ENCODE measurements at places on chromosomes 1 and 21.

DNA sequence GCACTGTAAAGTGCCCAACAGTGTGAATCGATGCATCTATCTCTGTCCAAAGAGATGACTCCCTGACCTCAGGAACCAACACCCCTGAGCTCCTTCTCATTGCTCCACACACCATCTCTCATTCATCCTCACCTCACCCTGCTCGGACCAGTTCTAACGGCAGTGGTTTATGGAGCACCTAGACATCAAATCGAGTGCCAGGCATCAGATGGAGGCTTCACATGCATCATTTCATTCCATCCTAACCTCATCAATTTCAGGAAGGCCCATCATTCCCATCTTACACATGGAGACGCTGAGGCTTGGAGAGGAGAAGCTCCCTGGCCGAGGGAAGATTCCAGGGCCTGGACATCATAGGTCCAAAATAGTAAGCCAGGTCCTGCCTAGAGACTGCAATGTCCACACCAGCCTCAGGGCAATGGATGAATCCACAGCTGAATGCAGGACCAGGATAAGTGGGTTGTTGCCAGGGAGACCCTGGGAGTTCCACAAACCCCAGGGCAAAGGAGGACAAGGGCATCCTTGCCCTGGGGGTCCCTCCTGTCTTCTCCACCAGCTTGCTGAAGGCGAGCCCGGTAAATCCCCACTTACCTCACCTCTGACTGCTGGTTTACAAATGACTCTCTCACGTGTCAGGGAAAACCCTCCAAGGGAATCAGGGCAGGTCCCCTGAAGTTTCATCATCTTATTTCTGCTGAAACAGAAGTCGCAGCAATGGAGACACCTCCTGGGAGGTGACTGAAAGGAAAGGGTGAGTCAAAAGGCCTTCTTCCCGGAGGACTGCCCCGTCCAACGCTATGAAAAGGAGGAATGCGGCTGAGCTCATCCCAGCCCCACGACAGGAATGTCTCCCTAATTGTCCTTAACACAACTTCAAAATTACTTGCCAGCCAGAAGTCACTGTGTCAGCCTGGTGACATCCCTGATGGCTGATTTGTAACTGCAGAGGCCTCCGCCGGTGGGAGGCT lies 9.0 kb upstream of the IFFO2 start:
- ATAC-seq: peak; percentile 60

DNA sequence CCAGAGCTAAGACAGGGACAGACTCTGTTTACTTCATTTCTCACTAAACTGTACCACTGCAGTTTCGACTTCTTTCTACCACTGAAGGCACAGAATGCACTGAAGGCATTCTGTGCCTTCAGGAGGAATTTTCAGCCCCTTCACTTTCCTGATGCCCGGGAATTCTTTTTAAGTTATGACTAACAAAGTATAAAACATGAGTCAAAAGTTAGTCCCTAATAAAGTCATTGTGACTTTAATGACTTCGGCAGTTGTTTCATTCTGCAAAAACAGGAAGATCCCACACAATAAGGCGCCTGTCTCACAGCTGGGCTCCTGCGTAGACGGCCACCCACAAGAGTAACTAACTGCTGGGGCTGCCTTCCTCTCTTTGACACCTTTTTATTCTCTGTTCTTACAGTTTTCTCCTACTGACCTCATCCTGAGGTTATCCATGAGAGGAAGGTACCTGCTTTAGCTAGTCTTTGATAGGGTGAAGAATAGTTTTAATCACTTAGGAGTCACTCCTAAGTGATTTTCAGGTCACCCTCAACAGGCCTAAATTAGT lies 183.9 kb upstream of the SGIP1 start:
- ATAC-seq: no peak

DNA sequence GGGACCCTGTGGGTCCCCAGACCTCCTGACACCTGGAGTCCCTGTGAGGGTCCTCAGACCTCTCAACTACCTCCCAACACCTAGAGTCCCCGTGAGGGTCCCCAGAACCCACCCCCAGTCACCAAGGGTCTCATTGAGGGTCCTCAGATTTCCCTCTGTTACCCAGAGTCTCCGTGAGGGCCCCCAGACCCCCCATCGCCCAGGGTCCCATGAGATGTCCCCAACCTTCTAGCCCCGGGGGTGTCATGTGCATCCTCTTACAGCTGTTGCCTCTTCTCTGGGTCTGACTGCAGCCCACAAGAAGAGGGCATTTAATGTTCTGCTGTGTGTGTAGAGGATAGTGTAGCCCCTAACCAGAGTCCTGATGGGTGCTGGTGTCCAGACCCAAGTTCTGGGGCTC lies 2.0 kb upstream of the GJC2 start:
- no peak for ATAC-seq

GRCh38 chr1:241637604-241638003 lies 2.6 kb downstream of the CHML start:
- no peak for ATAC-seq

DNA sequence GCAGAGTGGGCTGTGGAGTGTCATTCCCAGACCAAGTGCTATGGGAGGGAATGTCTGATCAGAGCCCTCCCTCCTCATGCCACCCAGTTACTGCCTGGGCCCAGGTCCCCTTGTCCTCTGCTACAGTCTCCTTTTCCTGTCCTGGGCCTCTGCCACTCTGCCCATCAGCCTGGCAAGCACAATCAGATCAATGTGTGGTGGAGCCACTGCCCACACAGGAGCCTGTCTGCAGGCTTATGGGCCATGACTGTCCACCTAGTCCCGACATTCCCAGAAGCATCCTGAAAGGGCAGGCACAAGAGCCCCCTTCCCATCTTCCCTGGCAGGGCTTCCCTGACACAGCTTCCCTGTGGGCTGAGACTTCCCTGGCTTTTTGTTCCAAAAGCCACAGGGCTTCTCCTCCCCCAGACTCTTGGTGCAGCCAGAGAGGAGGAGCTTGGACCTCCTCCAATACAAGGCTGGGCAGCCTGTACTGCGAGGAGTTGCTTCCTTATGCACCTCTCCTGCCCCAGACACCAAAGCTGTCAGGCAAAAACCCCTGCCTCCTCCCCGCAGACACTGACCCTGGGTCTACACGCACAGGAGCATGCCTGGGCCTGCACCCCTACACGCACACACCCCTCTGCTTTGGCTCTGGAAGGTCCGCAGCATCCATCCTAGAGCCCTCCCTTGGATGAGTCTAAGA lies 29.2 kb upstream of the CNTN2 start:
- ATAC-seq: peak; percentile 49

- ATAC-seq: no peak
Observed at GRCh38 chr1:32818804-32819541, 1.5 kb downstream of the S100PBP start.

DNA sequence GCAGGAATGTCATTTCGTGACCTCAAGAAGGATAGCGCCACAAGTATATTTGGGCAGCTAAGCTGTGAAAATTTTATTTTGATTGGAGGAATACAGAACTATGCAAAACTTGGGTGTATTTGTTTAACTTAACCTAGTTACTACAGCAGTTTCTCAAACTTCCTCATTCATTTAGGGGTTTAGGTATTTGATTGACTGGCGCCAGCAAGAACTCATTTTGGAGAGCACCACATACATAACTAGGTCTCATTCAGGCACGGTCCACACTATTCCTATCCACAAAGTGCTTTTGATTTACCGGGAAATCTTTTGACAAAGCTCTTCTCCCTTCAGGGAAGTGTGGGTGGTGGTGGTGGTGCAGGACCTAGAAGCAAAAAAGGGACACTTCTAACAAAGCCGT lies 155.1 kb upstream of the NRIP1 start:
- ATAC-seq: no peak

DNA sequence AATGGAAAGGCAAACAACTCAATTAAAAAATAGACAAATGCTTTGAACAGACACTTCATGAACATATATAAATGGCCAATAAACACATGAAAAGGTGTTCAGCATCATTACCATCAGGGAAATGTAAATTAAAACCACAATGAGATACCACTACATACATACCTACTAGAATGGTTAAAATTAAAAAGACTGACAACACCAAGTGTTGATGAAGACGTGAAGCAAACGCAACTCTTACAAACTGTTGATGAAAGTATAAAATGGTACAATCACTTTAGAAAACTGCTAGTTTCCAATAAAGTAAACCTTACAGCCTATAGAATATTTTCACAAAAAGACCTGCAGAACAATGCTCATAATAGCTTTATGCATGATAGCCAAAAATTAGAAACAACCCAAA lies 10.1 kb downstream of the EIF2B3 start:
- ATAC-seq: no peak

DNA sequence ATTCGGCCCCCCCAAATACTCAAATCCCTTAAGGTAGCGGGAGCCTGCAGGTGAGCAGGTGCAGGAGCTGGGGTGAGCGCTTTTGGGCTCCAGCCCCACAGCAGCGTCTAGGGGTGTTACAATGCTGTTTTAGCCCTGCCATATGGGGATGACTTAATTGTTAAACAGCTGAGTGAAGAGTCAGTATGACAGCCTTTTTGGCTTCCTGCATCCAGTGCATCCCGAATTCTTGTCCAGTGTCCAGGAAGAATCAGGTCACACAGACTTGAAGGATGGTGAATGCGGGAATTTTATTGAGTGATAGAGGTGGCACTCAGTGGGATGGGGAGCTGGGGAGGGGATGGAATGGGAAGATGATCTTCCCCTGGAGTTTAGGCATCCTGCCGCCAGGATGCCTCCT lies 30.4 kb upstream of the HHAT start:
- no peak for ATAC-seq

DNA sequence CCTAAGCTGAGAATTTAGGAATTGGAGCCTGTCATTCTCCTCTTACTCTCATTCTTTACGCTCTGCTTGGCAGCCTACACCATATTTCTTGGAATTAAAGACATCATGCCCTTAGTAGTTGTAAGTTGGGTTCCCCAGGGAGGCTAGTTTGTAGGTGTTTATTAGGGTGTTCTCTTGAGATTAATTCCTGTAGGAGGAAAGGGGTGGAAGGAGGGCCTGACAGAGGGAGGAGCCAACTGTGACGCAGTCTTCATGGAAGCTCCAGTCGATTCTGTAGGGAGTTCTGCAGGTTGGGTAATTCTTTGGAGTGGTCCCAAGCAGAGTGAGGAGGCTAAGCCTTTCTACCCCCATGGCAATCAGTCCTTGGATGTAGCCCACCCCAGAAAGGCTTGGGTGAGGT lies 111.4 kb downstream of the HHAT start:
- no peak for ATAC-seq

- ATAC-seq: peak; percentile 37
Observed at GRCh38 chr1:23421753-23422240, 2.8 kb downstream of the TCEA3 start.

DNA sequence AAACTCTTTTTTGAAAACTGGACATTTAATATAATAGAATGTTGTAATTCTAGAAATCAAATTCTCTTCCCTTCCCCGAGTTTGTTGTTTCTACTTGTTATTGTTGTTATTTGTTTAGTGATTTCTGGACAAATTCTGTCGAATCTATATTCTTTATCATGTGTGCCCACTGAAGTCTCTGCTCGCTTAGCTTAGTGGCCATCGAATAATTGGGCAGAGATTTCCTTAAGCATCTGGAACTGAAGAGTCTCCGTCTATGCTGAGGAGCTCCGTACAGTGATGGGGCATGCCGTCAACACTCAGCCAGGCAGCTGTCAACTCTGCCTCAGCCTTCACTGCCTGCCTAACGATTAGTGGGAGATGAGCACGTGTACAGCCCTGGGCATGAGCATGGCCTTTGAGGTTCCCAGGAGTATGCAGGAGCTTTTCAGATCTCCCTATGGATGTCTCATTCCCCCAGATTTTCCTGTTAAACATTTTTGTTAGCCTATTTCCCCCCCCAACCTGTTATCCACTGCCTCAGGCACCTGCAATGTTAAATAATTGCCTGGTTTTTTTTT lies 66.8 kb downstream of the SLX9 start:
- no peak for ATAC-seq

GRCh38 chr1:85394130-85394529 lies 70.8 kb downstream of the DDAH1 start:
- no peak for ATAC-seq

DNA sequence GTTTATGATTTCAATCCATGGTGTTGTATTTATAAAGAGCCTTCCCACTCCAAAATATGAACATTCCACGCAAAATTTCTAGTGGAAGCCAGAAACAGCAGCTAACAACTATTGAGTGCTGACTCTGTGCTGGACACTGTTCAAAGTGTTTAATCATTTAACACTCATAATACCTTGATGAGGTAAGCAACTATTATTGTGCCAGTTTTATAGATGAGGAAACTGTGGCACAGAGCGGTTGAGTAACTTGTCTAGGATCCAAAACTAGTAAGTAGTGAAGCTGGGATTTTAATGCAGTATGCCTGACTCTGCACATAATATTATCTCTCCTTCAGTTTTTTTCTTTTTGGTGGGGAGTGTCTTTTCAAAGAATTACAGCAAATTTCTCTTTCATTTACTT lies 228.3 kb downstream of the SLC35F3 start:
- ATAC-seq: peak; percentile 77

GRCh38 chr1:25255706-25256577 lies 8.7 kb upstream of the RSRP1 start:
- no peak for ATAC-seq

DNA sequence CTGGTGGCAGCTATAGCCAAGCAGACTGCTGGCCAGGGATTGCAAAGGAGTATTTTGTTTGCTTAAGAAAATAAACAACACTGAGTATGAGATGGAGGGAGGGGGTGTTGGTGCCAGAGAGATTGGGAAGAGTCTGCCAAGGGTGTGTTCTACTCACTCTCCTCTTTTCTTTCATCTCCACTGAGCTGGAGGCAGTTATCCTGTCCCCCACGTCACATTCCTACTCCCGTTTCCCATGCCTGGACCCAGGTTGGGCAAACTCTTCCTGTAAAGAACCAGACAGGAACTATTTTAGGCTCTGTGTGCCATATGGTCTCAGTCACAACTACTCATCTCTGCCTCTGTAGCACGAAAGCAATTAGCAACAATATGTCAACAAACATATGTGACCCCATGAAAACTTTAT lies 1.4 kb upstream of the IL24 start:
- ATAC-seq: no peak

GRCh38 chr1:167654975-167655575 lies 25.0 kb downstream of the RCSD1 start:
- no peak for ATAC-seq

GRCh38 chr21:45032977-45033710 lies 41.2 kb upstream of the ADARB1 start:
- ATAC-seq: no peak

- ATAC-seq: peak; percentile 14
Observed at GRCh38 chr21:36127250-36127904, 7.5 kb upstream of the CBR3 start.

- ATAC-seq: no peak
Observed at GRCh38 chr1:207872621-207873020, 38.3 kb downstream of the CD34 start.

DNA sequence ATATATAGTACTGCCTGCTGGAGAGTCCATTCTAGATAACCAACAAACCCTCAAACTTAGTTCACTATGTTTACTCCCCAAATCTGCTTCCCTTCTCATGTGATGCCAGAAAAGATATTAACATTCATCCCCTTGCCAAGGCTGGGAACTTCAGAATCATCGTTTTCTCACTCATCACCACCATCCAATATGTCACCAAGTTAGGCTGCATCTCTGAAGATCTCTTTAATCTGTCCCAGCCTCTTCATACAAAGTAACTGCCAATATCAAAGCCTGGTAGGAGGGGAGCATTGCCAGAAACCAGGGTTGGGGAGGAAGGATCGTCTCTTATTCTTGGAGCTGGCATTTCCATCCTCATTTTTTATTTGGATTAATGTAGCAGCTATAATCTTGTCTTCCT lies 71.6 kb downstream of the XCL2 start:
- no peak for ATAC-seq
